Activated T-helper 17 cell treated with anti-CD3 and anti-CD28 coated beads, Interleukin-2, amount 50 U/mL, for 72 hours (primary cell): ENCODE measurements at places on chromosomes 4 and X. TPM values are rescaled to one million over a fixed set of nuclear protein-coding genes. Genes with fewer than 3 reads are reported as not detected.

GRCh38 chrX:121084903-121085611 is 37.6 kb downstream of the GLUD2 start:
- ATAC-seq: no peak

DNA sequence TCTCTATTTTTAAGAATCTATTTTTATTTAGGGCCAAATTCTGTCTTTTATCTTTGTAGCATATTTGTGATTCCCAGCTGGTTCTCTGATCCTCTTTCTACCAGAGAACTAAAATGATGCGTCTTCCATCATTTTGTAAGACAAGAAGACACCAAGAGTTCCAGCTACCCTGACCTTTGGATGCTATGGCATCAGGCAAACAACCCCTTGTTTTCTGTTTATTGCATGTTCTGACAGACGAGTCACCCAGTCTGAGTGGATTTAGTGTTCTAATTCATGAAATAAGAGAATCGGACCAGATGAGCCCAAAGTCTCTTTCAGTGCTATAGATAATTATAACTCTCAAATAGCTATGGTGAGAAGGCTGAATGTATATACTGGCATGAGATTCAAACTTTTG is 69.7 kb downstream of the ZFYVE28 start:
- ATAC-seq: no peak

TRIM61 gene
- 1.7 TPM for total RNA-seq

- no peak for ATAC-seq
Measured at GRCh38 chr4:176054942-176055341, 10.7 kb upstream of the WDR17 start.

DNA sequence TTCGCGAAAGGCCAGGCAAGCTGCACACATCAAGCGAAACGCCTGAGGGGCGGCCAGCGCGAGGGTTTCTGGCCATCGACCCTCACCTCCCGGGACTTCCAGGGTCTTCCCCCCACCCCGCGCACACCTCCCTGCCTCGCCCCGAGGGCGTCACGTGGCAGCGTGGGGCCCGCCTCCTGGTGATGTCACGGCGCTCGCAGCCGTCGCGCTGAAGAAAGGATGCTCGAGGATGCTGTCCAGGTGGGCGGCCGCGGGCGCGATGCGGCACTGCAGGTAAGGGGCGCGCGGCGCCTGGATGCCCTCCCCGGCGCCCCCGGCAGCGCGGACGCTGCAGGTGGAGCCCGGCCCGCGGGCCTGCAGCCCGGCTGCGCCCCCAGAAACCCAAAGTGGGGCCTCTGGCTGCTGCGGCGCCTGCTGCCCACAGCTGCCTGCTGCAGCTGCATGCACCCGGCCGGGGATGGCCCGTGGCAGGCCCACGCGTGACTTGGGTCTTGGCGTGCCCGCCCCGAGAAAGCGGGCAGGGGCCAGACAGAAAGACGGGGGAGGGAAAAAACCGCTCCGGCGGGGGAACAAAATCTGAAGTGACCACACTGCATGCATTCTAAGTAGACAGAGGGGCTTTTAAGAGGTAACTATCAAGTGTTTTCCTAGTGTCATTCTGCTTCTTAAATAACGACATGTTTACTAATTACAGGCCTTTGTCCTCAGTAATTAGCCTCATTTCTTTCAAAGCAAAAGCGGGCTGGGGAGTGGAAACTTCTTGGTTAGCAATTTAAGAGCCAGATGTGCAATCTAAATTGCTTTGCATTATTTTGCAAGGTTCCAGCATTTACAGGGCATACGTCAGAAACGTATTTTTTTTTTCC is 1.7 kb downstream of the CLCN4 start:
- no peak for ATAC-seq

DNA sequence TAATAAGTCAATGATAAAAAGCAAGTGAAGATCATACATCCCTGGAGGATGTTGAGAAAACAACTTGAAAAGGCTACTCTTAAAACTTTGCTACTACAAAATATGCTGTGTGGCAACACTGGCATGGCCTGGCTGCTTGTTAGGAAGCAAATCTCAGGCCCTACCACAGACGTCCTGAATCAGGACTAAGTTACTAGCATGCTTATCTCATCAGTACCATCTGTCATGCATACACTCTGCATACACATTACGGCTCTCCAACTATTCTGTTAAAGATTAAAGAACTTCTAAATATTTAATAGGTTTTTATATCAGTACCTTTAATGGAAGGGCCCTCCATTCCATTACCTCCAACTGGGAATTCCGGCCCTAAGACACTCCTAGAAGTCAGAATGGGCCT is 8.2 kb downstream of the PAPSS1 start:
- no peak for ATAC-seq

TRPC5OS gene
- total RNA-seq: not detected

GRCh38 chr4:5018096-5018495 is 1.2 kb downstream of the CYTL1 start:
- no peak for ATAC-seq

- ATAC-seq: no peak
Measured at GRCh38 chr4:173328236-173328901, 5.8 kb downstream of the HMGB2 start.

TMEM144 gene
- total RNA-seq: 0.32 TPM

RNF212 gene
- total RNA-seq: 3.7 TPM

GRCh38 chrX:46251755-46252154 is 293.5 kb downstream of the ZNF674 start:
- no peak for ATAC-seq

DMRTC1 gene
- total RNA-seq: not detected

DNA sequence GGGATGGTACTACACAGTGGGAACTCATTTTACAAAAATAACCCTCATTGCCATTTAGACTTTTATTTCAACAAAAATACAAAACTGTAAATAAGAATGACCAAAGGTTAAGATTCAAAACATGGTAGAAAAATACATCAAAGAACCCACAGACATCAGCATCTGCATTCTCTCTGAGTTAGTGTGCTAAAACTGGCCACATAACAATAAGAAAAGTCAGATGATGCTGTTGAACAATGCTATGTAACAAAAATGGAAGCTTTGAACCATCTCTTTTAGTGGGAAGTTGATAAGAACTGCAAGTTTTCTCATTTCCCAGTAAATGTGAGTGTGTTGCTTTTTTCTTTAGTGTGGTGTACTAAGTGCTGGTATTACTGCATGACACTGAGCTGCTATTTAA is 888.4 kb upstream of the EPHA5 start:
- no peak for ATAC-seq

CD99L2 gene
- 17.6 TPM for total RNA-seq

PLAC8 gene
- 19.9 TPM for total RNA-seq

GRCh38 chr4:151147000-151147399 is 47.6 kb downstream of the RPS3A start:
- ATAC-seq: no peak

SULT1B1 gene
- total RNA-seq: 0.52 TPM

DNA sequence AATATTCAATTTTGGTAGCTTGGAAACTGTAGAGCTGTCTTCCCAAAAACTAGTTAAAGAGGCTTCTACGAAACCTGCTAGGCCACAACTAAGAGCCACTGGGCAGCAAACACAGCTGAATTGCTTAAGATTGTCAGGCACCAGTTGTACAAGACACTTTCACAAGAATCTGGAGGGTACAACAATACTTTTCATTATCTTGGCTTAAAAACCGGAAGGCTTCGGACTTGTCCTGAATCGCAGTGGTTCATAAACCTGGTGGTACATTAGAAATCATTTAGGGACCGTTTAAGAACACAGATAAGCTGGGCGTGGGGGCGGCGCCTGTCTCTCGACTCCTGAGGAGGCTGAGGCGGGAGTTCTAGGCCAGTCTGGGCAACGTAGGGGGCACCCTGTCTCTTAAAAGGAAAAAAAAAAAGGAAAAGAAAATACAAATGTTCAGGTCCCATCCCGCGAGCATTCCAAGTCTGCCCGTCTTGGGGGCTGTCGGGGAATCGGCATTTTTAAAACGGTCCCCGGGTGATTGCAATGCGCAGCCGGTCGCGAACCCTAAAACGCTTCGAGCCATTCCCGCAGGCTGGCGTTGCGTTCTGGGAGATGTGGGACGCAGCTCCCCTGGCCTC is 763 bp downstream of the PYURF start:
- ATAC-seq: no peak

DNA sequence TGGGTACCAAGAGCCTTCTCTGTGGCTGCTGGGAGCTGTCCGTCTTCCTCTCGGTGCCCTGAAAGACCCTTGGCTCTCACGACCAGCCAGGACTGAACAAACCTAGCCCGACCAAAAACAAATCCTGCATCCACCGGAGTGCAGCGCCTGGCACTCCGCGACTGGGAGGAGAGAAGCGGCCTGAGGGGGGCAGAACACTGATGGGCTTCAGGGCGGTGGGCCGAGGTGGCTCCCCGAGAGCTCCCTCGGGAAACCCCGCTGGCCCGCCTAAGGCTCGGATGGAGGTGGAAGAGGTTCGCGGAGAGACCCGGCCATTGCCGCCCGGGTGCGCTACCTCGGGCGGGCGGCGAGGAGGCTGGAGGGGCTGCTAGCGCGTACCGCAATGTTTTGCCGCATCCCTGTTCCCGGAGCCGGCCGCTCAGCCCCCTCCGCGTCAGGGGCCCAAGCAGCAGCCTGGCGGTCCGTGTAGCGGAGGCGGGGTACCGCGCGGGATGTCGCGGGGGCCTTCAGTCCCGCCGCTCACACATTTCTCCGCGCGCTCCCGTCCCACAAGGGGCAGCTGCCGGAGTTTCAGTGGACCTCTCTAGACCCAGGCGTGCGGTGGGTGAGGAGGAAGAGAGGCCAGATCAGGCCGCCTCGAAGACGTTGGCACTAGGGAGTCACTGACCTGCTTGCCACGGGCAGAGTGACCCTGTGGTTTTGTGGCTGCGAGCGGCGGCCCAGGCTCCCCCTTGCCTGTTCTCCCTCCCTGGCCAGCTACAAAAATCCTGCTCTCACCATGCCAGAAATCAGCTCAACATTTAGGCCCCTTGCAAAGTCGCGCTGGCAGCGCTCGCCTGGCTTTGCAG is 2.2 kb downstream of the SLITRK4 start:
- ATAC-seq: no peak

DNA sequence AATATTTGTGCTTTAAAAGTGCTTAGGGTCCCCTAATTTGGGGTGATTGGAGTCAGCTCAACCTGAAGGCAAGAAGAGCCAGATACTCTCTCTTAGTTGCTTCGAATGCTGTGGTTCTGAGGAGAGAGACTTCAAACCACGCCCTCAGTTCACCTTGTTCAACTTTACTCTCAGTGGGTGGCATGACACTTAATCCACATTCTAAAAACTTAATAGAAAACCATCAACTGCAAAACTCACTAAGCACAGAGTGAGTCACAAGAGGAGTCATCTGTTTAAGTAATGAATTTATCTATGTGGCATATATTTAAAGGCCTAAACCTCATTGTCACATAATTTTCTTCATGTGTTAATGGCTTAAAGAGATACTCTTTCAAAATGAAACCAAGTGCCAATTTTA is 99.5 kb upstream of the SLC4A4 start:
- ATAC-seq: peak; percentile 64

MUC7 gene
- not detected for total RNA-seq

- ATAC-seq: no peak
Measured at GRCh38 chr4:156820931-156821330, 150.7 kb downstream of the PDGFC start.

FHL1 gene
- 27.5 TPM for total RNA-seq

TMEM35A gene
- total RNA-seq: not detected

DNA sequence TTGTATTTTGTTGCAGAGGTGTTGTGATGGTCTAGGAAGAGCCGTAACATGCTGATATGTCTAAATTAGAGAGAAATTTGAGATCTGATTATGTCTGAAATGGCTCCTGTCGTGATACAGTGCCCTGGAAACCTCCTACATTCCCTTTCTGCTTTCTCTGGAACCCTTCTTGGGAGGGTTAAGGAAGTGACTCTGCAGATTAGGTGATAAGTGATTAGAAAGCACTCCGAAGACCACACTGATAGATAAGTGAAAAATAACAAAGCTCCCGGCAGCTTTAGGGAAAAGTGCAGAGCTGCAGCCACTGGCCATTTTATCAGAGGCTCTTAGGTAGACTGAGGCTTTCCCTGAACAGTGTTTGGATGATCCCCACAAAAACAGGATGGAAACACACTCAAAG is 110.6 kb downstream of the MGST2 start:
- ATAC-seq: no peak

DNA sequence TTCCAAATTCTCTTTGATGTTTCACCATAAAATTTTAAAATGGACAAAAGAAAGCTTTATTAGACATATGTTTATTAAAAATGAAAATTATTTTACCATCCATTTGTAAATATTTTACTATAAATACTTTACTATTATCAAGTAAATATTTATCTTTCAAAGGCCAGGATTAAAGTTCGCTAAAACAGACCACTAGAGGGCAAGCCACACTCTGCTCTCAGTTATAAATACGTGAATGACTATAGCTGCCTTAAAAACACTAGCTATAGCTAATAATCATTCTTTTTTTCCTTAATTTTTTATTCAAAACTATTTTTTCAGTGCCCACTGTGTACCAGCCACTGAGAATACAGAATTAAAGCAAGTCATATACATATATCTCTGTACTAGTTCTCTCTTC is 38.6 kb downstream of the UNC5C start:
- ATAC-seq: no peak

DNA sequence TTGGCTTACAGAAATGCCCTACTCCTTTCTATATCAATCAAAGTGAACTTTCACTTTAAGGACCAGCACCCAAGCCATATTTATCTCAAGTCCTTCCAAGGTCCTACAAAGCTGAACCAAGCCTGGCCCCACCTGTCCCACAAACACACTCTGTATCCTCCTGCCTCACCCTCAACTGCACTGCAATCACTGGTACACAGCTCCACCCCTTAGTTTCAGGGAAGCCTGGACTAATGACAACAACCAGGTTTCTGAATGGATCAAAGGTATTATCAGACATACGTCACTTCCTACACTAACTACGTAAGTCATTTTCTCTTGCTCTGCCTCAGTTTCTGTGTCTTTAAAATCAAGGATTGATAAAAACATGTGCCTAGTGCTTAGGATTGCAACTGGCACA is 205.6 kb upstream of the HS3ST1 start:
- no peak for ATAC-seq

RPA4 gene
- 0.37 TPM for total RNA-seq

DNA sequence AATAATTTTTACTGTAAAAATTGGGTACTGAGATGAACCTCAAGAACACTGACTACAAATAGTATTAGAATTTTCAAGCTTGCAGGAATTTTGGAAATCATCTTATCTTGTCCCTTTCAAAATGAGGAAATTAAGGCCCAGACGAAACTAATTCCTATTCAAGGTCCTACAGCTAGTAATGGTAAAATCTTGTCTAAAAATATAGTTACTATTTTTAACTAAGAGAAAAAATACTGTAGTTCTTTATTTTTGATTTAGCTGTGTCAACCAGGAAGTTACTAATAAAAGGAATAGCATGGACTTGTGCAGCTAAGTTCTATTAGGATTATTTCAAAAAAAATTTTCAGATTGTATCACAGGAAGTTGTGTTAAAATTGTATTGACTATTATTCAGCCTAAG is 12.7 kb downstream of the PRIMPOL start:
- no peak for ATAC-seq

GRCh38 chr4:28686618-28687017 is 1826.0 kb downstream of the STIM2 start:
- no peak for ATAC-seq
